ENCODE measurements at places on chromosomes 3 and 15.

DNA sequence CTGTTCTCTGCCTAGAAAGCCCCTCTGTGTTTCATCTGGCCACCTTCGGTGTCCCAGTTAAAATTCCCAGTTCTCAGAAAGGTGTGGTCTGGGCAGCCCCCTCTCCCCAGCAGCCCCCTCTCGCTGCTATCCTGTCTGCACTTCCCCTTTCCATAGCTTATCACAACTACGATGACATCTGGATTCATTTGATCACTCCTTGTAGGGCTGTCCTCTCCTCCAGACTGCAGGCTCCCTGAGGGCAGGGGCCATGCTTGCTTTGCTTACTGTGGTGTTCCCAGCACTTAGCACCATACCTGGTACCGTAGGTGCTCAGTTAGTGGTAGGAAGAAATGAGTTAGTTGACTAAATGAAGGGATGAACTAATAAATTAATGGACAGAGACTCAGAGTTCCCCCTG is 26.3 kb upstream of the GOLGA6C start:
- no peak for DNase-seq

- DNase-seq = no peak
Observed at GRCh38 chr3:52109611-52110301, 44.5 kb downstream of the POC1A start.

- DNase-seq = no peak
Observed at GRCh38 chr15:88792342-88793282, 10.6 kb upstream of the ACAN start.

- DNase-seq = no peak
Observed at GRCh38 chr15:76575274-76575673, 238.7 kb downstream of the ISL2 start.

- no peak for DNase-seq
Observed at GRCh38 chr3:134802428-134803050, 7.5 kb downstream of the EPHB1 start.

GRCh38 chr15:42360535-42361112 is 1.3 kb downstream of the CAPN3 start:
- no peak for DNase-seq

- no peak for DNase-seq
Observed at GRCh38 chr15:93670931-93671330, 560.4 kb upstream of the MCTP2 start.

GRCh38 chr15:74549816-74550215 is 8.8 kb downstream of the ARID3B start:
- DNase-seq = no peak

DNA sequence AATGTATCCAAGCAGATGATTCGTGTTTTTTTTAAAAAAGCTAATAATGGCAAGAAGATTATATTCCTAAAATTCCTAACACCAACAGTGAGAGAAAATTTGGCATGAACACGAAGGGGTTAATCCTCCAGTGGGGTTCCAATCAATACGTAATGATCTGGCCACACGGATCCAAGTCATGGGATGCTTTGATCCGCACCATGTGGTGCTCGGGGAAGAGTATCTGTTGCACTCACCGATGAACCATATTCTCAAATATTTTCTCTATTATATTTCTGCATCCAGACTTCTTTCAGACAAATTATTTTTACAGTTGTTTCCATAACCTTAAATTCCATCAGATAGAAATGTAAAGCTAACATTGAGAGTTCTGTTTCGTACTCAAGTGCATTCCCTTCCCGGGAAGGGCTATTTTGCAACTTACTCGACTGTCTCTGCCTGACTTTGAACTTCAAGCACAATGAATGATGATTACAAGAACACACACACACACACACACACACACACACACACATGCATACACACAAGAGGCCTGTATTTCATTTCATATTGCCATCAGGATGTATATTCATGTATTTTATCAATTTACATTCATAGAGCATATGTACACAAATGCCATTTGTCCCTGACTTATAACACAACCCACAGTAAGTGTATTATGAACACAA is 567.2 kb downstream of the FOXP1 start:
- no peak for DNase-seq

DNA sequence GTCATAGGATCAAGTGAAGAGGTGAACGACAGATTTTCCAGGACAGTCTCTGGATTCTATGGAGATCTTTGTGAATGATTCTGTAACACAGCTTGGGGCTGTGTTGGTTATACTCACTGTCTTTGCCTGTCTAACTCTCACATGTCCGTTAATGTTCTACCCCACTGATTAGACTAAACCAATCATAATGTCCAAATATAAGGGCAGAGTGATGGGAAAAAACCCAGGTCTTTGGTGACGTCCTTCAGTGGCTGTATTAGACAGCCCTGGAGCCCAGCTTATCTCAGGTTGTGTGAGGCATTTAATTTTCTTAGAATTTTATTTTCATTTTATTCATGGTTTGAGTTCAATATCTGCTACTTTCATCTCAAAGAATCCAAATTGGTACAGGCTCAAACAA is 59.3 kb upstream of the TRA2B start:
- DNase-seq = no peak

DNA sequence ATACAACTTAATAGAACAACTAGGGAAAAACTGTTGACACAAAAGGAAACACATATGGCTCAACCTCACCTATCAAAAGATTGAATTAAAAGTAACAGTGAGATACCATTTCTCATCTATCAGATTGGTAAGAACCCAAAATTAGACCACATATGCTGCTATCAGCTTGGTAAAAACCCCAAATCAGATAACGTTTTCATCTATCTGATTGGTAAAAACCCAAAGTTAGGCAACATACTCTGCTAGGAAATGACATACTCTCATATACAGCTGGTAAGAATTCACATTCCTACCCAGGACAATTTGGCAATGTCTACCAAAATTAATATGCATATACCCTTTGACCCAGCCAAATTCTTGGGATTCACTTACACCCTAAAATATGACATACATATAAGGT is 26.3 kb downstream of the NRG4 start:
- no peak for DNase-seq

GRCh38 chr3:189685860-189686259 is 54.7 kb downstream of the TP63 start:
- DNase-seq = no peak

- no peak for DNase-seq
Observed at GRCh38 chr3:101638261-101638745, 38.6 kb downstream of the ZBTB11 start.

- no peak for DNase-seq
Observed at GRCh38 chr3:60046210-60046609, 996.4 kb upstream of the CFAP20DC start.

GRCh38 chr3:72238801-72239200 is 453.9 kb upstream of the PROK2 start:
- DNase-seq = no peak

DNA sequence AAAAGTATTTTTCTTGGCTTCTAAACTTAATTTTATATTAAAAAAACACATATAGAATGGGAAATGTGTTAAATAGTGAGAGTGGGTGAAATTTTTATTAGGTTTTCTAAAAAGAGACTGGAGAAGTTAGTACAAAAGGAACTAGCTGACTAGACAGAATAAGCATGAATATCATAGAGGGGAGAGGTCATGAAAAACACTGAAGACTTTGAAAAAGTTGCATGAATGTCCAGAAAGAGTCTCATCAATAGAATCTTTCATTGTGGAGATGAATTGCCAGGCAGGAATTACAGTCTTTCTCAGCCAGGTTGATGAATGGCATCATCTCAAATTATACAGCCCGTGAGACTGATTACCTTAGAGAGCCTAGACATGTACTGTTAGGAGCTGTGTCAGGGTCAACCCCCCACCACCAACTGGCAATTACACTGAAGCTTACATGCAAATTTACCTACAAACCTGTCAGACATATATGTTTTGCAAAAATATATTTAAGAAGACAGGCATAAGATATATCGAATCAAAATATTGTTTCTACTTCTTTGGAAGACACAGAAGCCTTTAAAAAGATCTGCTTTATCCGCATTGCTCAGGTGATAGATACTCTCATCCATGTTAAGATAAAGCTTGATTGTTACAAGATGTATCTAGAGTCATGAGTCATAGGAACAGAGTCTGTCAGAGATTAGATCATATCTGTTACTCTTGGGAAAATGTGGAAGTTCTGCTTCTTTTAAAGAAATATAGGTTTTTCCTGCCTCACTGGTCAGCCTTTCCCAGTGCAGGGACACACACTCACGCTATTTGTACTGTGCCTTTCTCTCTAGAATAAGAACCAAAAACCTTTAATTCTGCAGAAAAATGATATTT is 34.8 kb upstream of the PFN2 start:
- DNase-seq = no peak

GRCh38 chr15:39874890-39875549 is 45.0 kb downstream of the GPR176 start:
- DNase-seq = no peak

DNA sequence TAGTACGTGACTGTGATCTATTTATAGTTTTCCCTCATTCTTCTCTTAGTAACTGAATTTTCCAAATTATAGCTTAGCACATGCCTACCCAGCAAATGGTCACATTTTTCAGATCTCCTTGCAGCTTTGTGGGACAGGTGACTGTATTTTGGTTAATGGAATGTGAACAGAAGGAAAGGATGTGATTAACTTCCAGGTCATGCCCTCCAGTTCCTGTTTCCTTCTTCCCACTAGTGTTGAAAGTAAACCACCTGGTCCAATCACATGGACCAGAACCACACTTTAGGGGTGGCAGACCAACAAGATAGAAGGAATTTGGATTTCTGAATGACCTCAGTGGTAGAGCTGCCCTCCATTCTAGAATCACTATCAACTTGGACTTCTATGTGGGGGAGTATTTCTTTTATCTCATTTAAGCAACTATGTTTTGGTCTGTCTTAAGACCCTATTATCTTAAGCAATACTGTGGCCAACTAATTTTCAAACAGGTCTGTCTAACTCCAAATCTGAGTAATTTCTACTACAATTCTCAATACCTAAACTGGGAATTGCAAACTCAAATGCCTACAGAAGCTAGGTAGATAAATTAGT is 76.0 kb upstream of the TSC22D2 start:
- DNase-seq = no peak

DNA sequence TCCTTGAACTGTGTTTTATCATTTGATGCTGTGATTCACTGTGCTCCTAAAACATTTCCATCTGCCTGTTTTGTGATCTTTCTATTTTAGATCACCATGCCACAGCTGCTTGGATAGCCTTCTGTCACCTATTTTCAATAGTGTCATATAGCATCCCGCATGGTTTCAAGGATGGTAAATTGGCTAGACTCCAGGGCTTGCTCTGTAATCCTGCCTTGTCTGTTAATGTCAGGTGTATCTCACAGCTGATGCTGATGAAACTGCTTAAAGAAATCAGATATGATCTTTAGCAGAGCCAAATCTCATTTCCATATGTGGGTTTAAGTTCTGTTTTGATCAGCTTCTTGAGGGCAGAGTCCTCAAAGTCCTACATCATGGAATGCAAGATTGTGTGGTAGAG is 182.2 kb downstream of the UBE2E2 start:
- DNase-seq = no peak

- no peak for DNase-seq
Observed at GRCh38 chr3:7585052-7585451, 724.1 kb downstream of the GRM7 start.

- peak; percentile 48 for DNase-seq
Observed at GRCh38 chr3:52317208-52318000, 1.3 kb downstream of the DNAH1 start.

DNA sequence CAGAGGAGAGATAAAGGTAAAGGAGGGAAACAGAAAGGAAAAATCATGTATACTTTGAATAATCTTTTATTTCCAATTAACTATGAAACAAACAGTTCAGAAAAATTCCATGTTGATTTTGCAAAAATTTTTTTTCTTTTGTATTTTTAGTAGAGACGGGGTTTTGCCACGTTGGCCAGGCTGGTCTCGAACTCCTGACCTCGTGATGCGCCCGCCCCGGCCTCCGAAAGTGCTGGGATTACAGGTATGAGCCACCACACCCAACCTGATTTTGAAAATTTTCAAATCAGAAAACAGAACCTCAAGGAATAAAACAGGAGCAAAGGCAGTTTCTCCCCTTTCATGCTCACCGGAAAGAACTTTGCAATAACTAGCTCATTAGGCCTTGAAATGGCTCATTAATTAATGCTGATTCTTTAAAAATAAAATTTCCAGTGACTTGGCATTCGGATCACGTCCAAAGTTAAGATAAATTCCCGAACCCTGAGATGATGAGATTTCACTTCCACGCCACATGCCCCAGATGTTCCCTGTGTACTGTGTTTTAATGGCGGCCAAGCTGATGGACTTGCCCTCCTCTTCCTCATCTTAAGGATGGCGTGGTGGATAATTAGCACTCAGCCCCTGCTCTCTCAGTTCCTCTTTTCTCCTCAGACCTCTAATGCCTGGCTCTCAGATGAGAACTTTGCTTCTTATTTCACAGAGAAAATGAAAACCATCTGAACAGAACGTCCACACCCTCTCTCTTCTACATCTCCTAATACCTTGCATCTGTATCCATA is 10.8 kb downstream of the BCL2L10 start:
- DNase-seq = no peak

- DNase-seq = no peak
Observed at GRCh38 chr3:81094986-81095385, 666.5 kb downstream of the GBE1 start.

DNA sequence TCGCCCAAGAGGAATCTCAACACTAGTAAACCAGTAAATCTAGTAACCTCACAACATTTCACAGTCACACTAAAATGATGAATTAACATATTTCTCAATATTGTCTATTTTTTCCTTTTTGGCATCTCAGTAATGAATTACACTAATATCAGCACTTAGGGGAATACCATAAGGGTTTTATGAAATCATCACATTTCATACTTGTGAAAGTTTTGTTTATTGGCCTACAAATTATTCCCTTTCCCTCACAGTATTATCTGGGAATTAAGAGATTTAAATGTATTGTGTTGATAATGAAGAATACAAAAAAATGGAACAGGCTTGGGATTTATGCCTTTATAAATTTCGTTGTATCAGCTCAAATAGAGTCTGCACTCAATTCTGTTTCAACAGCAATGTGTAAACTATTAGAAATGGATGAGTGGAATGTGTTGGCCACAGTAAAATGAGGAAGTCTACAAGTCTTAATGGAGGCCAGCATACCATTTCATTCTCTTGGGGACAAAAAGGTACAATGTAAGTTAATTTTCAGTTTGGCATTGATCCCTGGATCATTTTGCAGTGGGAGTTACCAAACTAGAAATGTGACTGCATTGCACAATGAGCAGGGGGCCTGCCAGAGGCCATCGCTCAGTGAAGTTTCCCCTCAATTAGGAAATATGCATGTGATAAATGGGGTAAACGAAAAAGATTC is 195.4 kb downstream of the FMN1 start:
- no peak for DNase-seq
